ENCODE measurements at places on chromosomes 2 and 18.
A peak's percentile ranks its signal among the peaks of the same experiment; 100 is the strongest.

DNA sequence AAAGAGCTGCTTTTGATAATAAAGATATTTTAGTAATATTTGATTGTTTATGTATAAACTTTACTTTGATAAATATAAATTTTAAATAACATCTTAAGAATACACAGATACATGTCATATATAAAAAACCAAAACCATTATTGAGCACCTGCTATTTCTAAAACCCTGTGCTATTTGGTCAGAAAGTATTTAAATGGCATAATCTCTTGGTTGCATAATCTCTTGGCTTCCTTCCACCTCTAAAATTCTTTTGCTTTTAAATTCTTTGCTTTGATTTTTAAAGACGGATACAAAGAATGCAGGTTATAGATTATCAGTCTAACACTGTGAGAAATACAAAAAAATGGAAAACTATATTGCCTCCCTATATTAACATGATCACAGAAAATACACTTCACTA, 36.9 kb downstream of the ACMSD start:
- no peak for DNase-seq

DNA sequence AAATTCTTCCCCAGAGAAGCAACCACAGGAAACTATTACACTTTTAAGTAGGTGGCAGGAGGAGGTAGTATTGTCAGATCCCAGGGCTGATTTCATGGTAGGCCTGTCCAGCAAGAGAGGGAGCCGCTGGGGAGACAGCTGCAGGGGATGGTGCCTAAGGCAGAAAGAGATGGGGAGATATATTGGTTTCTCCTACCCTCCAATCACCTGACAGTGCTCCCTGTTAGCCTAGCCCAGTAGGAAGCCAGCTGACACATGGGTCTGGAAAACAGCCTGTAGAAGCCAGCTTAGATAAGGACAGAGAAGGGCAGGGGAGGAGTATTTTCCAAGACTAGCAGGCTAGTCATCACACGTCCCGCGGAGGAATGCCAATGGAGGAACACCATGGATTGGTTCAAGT, 8.2 kb upstream of the SPOPL start:
- no peak for DNase-seq

- DNase-seq = no peak
Observed at GRCh38 chr2:80706541-80706940, 402.0 kb upstream of the LRRTM1 start.

- no peak for DNase-seq
Observed at GRCh38 chr2:111662771-111663470, 221.1 kb downstream of the ANAPC1 start.

- no peak for DNase-seq
Observed at GRCh38 chr18:78772360-78773302, 207.0 kb upstream of the SALL3 start.

DNA sequence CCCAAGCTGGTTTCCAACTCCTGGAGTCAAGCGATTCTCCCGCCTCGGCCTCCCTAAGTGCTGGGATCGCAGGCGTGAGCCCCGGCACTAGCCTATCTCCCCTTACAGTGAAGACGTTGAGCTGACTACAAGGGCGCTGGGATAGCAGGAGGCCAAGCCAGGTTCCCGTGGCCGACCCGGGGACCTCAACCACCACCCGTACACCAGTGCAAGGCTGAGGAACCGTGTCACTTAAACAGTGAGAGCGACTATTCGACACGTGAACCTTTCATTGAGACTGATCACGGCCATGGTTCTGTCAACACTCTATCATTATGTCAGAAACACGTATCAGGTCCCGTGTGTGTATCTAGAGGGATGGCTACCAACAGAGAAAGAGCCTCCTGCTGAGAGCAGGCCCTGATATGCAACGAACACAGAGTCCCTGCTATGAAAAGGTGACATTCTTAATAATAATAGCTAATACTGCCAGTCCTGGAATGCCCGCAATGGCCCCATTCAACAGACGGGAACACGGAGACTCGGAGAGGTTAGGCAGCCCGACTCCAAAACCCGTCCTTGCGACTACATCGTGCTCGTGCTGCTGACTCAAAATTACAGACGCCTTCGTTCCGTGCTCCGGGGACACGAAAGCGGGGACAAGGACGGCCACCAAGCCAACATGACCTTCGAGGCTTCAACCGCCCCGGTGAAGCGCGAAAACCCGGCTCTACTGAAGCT, 833 bp downstream of the AFG3L2 start:
- DNase-seq = no peak

DNA sequence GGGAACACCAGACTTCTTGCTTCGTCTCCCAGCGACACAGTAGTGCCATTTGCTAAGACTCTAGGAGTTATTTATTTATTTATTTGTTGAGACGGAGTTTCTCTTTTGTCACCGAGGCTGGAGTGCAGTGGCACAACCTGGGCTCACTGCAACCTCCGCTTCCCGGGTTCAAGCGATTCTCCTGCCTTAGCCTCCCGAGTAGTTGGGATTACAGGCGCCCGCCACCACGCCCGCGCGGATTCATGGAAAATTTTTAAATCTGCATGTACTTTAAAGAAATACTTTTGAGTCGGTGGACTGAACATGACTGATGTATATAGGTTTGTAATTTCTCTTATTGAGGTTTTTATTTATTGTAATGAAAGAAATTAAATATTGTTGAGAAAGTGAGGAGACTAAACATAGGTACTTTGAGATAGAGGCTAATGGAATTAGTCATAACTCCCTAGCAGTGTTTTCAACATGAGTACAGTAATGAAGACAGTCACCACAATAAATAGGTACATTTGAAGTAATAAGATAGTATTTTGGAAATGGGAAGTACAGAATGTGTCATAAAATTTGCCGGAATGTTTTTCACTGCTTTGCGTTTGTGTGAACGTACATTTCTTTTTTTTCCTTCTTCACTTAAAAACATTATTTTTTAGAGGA, 983 bp downstream of the MTX2 start:
- DNase-seq = no peak

GRCh38 chr2:3768960-3769765, 65.8 kb downstream of the DCDC2C start:
- DNase-seq = no peak

DNA sequence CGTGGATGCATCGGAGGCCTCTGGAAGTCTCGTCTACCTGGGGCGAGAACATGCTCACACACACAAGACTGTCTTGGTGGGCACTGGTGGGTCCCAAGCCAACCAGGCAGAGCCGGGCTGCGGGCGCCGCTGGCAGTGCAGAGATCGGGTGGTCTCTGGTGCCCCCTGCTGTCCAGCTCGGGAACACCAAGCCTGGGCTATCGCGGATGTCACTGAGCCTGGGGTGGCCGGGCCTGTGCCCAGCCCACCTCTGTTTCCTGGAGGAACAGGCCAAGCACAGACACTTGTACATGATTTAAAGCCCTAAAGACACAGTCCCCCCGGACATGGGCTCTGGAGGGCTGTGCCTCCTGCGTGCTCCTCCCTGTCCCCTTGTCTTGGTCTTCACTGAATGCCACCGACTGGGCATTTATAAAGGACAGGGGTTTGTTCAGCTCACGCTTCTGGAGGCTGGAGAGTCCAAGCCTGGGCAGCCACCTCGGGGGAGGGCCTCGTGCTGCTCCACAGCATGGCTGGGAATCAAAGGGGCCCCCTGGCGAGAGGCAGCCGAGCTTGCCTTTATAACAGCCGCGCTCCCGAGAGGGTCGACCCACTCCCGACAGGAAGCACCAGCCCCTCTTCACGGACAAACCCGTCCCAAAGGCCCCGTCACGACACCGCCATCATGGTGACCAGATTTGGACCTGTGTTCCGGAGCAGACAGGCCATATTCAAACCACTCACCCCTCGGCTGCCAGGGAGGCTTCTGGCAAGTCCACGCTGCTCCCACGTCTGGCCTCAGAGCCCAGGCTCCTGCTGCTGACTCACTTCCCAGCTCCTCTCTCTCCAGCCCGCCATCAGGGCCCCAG, 3.6 kb upstream of the OTOS start:
- peak; percentile 58 for DNase-seq

- no peak for DNase-seq
Observed at GRCh38 chr2:181949047-181949446, 36.6 kb upstream of the PPP1R1C start.

GRCh38 chr2:27976308-27976707, 85.8 kb downstream of the BABAM2 start:
- DNase-seq = no peak

DNA sequence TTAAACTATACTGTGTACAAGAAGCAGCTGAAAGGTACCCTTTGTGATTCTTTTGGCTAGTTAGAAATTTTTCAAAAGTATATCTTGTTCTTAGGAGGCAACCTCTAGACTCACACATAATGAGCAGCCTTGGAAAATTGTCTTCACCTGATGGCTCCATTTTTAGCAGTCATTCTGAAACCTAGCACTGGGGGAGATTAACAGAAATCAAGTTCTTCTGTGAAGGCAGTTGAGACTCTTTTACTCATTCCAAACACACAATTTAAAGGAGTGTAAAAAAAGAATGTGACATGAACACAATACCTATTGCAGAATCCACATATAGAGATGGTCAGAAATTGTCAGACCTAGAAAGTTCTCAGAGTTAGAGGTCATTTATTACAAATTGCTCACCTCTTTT, 197.7 kb downstream of the UBE2E3 start:
- DNase-seq = no peak

GRCh38 chr2:51969347-51969746, 937.4 kb upstream of the NRXN1 start:
- no peak for DNase-seq

- DNase-seq = no peak
Observed at GRCh38 chr18:57837917-57838548, 34.9 kb upstream of the ATP8B1 start.

DNA sequence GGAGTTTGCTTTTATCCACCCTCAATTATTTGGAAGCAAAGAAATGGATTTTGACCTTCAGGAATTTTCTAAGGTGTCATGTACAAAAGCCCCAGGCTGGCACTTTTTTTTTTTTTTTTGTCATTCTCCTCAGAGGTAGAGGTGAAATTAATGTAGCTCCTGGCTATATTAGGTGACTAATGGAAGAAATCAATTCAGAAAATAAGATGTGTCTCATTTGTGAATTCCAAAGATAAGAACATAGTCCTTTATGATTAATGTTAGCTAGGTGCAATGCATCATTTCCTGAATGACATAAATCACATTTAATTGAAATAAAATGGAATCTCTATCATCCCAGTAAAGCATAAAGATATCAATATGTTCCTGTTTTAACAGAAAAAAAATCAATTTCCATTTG, 477.6 kb downstream of the FBXO15 start:
- no peak for DNase-seq

GRCh38 chr18:23887493-23887892, 127.1 kb upstream of the TTC39C start:
- DNase-seq = no peak

DNA sequence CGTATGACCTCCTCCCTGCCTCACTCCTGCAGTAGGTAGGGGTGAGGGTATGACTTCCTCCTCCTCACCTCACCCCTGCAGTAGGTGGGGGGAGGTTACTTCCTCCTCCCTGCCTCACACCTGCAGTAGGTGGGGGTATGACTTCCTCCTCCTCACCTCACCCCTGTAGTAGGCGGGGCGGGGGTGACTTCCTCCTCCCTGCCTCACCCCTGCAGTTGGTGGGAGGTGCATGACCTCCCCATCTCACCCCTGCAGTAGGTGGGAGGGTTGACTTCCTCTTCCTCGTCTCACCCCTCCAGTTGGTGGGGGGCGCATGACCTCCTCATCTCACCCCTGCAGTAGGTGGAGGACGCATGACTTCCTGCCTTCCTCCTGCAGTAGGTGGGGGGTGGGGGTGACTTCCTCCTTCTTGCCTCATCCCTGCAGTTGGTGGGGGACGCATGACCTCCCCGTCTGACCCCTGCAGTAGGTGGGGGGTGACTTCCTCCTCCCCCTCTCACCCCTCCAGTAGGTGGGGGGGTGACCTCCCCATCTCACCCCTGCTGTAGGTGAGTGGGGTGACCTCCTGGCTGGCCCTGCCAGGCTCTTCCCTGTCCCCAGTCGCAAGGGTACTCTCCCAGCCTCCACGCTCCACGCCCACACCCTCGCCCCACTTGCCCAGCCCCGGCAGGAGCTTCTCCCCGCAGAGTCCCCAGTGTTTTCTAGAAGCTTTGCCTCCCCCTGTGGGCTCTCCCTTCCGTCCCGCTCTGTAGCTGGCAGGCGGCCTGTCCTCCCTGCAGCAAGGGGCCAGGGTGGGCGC, 39.3 kb downstream of the TSHZ1 start:
- DNase-seq = no peak

- DNase-seq = no peak
Observed at GRCh38 chr18:50092245-50092805, 102.6 kb downstream of the MYO5B start.

- no peak for DNase-seq
Observed at GRCh38 chr2:226074391-226074790, 674.9 kb downstream of the NYAP2 start.

DNA sequence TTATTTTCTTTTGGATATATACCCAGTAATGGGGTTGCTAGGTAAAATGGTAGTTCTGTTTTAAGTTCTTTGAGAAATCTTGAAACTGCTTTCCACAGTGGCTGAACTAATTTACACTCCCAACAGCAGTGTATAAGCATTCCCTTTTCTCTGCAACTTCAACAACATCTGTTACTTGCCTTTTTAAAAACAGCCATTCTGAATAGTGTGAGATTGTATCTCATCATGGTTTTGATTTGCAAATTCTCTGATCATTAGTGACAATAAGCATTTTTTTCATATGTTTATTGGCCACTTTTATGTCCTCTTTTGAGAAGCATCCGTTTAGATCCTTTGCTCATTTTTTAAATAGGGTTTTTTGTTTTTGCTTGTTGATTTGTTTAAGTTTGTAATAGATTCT, 291.3 kb upstream of the COL3A1 start:
- DNase-seq = no peak

DNA sequence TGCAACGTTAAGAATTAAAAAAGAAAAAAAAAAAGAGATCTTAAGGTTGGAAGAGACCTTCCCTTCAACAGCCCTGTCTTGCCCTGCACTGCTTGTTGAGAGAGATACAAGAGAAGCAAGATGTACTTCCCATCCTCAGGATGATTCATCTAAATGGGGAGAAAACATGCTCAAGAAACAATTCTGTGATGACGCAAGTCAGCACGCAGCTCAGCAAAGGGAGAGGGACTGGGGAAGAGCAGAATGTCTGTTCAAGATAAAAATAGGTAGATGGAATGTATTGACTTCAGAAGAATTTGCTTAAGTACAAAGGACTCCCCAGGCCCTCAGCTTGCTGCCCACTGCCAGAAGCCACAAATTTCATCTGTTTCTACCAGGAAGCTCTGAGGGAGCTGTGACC, 198.2 kb upstream of the SPRED2 start:
- DNase-seq = peak; percentile 33

- DNase-seq = no peak
Observed at GRCh38 chr2:79835911-79836310, 323.1 kb downstream of the CTNNA2 start.

GRCh38 chr18:34872066-34872465, 162.0 kb downstream of the DTNA start:
- DNase-seq = no peak

GRCh38 chr18:70522183-70522680, 233.4 kb downstream of the SOCS6 start:
- no peak for DNase-seq
